ENCODE measurements at places on chromosomes 6 and 20. TPM values are rescaled to one million over a fixed set of nuclear protein-coding genes. Genes with fewer than 3 reads are reported as not detected.

The TBP gene
- polyA plus RNA-seq: 14.3 TPM

DNA sequence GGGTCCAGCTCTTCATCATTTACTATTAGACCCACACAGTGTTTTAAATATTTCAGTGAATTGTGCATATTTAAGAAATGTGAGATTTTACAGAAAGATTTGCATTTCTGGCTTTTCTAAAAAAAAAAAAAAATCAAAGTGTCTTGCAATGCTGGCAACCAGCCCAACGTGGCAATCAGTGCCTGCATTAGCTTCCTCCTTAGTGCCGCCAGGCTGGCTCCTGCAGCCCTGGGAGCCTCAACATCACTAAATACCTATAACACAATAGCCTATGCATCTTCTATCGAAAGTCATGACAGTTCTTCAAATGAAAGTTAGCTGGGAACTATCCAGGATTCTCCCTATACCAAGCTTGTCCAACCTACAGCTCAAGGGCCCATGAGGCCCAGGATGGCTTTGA lies 9.4 kb upstream of the CD93 start:
- no peak for DNase-seq

The PCK1 gene
- not detected for polyA plus RNA-seq

The MTFR2 gene
- polyA plus RNA-seq: 3.3 TPM

The RIMS4 gene
- polyA plus RNA-seq: not detected

The RNF182 gene
- polyA plus RNA-seq: 11.9 TPM

DNA sequence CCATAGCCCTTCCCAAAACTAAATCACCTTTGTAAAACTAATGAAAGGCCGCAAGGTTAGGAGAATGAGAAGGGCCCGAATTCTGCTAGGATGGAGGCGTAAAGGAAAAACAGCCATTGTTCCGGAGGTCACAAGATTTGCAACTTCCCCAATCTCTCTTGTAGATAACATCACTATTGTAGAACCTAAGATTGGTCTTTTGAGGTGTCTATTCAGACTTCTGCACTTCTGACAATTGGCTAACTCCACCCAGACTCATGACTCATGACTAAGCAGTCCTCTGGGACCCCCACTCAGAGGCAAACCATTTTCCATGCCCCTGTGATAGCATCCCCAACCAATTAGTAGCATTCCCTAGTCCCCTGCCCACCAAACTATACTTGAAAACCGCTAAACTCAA lies 210.5 kb upstream of the SHLD1 start:
- no peak for DNase-seq

DNA sequence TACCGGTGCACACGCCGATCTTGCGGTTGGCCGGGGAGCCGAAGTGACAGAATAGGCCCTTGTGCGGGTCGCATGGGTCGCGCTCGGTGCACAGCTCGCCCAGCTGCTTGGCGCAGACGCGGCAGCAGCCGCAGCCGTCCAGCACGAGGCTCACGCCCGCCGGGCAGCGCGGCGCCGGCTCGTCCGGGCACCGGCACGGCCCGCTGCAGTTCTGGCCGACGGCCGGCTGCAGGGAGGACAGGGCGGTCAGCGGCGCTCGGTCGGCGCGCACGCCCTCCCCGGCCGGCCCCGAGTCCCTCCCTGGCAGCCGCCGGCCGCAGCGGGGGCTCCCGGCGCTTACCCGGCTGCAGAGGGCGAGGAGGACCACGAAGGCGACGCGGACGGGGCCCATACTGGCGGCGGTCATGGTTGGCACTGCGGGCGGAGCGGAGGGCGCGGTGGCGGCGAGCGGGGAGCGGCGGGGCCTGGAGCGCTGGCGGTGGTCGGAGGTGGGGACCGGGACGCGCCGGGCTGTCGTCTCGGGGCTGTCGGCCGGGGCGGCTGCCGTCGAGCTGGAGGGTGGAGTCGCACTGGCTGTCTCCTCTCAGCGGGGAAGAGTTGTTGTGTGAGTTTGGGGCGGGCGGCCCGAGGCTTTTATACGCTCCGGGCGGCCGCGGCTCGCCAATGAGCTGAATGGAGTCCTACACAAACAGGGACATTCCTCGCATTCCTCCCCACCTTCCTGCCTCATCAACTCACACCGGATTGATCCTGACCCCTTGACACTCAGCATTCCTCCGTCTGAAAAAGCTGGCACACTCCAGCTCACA lies at the start of gene CCN2:
Gene CCN2 (minus strand): TSS at position 606 of the 809 bp plus-strand sequence. CDS start 200 bp downstream, at position 406.
- peak; percentile 99 for DNase-seq

The RSPO4 gene
- polyA plus RNA-seq: not detected

GRCh38 chr6:96150431-96150830 lies 134.7 kb downstream of the FUT9 start:
- DNase-seq: no peak

DNA sequence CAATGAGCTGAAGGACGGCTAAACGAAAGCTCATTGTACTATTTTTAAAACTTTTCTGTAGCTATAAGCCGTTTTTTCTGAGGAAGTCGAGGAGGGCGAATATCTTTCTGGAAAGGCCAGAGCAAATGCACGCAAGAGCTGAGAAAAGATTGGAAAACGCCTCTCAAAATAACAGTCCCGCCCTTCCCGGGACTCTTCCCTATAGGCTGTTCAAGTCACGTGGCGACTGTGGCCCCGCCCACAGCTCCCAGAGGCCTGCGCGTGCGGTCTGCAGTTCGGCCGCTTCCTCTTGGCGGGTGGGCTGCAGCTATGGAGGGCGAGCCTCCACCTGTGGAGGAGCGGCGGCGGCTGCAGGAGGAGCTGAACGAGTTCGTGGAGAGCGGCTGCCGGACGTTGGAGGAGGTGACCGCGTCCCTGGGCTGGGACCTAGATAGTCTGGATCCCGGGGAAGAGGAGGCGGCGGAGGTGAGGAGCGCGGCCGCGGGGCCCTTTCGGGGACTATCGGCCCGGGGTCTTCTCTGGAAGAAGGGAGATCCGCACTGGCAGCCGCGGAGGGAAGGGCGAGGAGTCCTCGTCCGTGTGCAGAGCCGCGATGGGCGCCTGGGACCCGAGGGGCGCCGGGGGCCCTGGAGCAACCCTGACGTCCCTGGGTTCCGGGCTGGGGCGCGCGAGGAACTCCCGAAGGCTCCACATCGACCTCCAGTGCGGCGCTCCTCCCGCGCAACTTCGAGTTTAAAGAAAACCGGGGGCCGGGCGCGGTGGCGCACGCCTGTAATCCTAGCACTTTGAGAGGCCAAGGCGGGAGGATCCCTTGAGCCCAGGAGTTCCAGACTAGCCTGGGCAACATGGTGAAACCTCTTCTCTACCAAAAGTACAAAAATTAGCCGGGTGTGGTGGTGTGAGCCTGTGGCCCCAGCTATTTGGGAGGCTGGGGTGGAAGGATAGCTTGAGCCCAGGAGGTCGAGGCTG lies at the start of gene SNRNP48:
Gene SNRNP48 (plus strand): TSS at position 250 of the 969 bp plus-strand sequence. CDS start 60 bp downstream, at position 310.
- peak; percentile 78 for DNase-seq

- no peak for DNase-seq
These were observed 22.0 kb downstream of the KIF13A start for GRCh38 chr6:17965397-17965796.

DNA sequence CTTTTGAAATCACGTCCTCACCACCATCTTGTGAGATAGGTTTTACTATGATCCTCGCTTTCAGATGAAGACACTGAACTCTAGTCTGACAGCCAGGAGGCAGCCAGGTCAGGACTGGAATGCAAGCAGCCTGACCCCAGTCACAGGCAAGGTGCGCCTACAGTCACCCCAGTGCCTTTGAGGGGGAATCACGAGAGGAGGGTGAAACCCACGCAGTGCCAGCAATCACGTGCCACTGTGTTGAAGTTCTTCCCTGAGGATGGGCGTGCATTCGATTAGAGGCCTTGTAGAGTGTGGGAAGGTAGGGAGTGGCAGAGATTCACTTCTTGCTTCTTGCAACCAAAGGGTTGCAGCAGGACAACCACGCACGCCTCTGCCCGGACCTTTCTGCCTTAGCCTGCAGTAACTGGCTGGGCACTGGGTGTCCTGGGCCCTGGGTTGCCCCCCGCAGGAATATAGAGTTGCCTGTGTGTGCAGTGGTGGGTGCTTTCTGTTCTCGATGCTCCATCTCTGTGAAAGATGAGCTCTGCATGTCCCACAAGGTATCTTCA lies 33.7 kb upstream of the IRF4 start:
- no peak for DNase-seq

DNA sequence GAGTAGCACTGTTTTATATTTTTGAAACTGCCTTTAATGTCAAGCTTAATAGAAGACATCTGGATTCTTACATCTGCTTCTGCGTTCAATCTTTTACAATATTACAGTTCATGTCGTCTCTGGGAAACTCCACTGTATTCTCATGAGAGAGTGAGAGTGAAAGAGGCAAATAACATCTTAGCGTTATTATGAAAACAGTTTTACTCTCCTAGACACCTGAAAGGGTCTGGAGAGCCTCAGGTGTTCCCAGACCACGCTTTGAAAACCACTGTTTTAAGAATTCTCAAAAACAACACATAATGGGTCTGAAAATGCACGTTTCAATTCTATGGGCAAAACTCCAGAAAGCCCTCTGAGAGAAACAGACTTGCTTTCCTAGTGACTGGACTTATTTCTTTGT lies 63.3 kb downstream of the ARHGAP18 start:
- no peak for DNase-seq

DNA sequence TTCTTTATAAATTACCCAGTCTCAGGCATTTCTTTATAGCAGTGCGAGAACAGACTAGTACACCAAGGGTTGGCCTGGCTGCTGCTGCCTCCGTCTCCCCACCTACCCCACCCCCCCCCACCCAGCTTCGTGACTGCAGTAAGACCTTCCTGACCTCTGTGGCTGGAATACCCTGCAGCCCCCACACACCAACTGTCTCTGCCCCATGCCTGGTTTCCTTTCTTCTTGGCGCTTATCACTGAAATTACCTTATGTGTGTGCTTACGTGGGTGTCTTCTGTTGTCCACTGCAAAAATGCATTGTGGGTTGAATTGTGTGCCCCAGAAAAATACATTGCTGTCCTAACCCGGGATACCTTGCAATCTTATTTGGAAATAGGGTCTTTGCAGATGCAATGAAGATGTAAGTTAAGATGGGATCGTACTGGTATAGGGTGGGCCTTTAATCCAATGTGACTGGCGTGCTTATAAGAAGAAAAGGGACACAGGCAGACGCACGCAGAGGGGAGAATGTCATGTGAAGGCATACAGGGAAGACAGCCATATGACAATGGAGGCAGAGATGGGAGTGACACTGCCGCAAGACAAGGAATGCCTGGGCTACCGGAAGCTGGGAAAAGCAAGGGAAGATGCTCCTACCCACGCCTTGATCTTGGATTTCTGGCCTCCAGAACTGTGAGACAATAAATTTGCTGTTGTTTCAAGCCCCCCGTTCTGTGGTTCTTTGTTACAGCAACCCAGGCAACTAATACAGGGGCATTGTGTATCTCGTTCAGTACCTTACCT lies 15.4 kb downstream of the SYNJ2 start:
- no peak for DNase-seq

The CRISP3 gene
- polyA plus RNA-seq: not detected

DNA sequence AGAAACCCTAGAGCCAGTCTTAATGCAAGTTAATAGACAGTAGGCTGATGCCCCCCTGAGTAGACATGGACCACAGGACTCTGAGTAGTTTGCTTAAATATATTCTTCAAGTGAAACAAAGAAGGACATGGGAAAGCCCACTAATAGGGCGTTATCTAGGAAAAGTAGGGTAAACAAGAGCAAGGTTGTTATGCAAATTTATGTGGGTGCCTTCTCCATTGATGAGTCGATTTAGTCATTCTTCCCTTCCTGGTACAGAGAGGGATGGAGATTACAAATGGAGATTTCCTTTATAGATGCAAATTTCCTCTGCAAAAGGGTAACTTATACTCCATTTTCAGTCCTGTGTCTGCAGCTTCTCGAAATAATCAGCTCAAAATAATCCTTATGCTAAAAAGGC lies 262.0 kb downstream of the CD83 start:
- no peak for DNase-seq

- DNase-seq: no peak
These were observed 122.7 kb upstream of the RIPOR2 start for GRCh38 chr6:25058441-25058840.

The CCN5 gene
- polyA plus RNA-seq: 0.37 TPM

The SYCP2 gene
- 0.24 TPM for polyA plus RNA-seq

GRCh38 chr6:33781131-33781975 lies 7.6 kb downstream of the LEMD2 start:
- DNase-seq: no peak

- DNase-seq: no peak
These were observed 68.2 kb downstream of the TBX18 start for GRCh38 chr6:84696166-84696565.

- DNase-seq: no peak
These were observed 8.8 kb downstream of the ZBTB46 start for GRCh38 chr20:63822276-63822696.

DNA sequence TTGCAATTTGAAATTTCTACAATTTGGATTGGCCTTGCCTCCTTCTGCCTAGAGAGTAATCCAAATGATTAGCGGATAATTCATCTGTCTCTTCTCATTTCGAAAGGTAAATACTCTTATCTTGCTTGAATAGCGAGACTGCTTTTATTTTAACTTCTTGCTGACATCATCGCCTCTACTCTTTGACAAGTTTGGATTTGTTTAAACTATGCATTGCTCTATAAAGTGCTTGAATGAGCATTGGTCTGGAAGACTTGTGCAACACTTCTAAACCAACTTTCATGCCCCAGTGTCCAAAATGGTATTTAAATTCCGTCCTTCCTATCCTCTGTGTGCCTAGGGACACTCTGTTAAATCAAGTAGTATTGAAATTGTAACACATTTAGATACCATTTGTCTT lies 384.1 kb upstream of the SLC35B3 start:
- DNase-seq: no peak

DNA sequence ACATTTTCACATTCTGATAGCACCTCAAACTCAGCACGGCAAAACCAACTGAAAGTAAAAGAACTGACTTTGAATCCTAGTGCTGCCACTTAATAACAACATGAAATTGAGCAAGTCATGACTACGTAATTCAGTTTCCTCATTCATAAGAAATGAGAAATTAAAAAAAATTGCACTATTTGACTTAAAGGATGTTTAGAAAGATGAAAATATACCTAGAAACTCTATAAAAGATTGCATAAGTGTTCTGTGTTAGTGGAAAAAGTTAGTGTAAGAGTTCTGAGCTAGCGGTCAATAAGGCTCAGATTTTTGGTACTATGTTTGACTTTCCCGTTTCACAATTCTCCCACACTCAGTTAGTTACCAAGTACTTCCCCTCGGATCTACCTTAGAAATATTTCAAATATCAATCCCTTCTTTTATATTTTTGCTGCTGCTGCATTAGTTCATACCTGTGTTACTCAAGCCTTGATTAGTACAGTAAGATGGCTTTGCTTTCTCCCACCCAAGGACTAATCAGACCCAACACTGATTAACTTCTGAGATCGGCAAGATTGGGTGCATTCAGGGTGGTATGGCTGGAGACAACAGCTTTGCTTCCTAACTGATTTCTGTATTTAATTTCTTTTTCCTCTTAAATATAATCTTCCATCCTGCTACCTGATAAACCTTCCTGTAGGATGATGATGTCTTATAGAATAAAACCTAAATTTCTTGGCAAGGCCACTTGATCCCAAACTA lies 25.9 kb downstream of the ECHDC1 start:
- DNase-seq: no peak

The IL17A gene
- polyA plus RNA-seq: not detected
